Thoracic aorta (tissue), 2 donors: ENCODE measurements at places on chromosomes 2 and 18. TPM values are rescaled to one million over a fixed set of nuclear protein-coding genes. Genes with fewer than 3 reads are reported as not detected.

DNA sequence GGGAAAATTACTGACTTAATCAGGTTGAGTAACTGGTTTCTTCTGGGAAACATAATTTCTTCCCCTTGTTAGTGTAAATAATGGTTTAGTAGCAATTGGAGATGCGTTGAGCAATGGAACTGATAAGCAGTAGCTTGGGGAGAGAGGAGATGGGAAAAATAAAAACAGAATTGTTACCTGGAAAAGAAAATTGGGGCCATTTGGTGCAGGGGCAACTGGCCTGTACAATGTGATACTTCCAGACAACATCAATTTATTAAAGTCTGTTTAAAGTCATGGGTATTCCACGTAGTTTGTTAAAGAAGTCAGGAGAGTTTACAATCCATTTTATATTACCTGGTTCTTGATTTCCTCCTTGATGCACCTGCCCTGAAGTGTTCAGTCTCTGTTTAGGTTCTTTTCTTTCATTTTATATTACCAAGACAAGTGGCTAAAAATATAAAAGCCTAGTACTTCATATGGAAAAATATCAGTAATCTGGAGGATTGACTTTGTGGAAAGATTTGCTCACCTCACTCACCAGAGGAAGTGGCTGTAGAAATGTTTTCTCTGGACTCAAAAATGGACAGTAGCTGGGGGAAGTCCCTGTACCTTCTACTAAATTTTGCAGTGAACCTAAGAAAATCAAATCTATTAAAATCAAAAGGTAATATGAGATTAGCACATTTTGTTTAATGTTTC lies 161.0 kb downstream of the DDX1 start:
- DNase-seq: no peak

GRCh38 chr2:111703759-111704158 lies 180.2 kb downstream of the ANAPC1 start:
- DNase-seq: no peak

- no peak for DNase-seq
Observed at GRCh38 chr2:145075454-145076062, 555.6 kb upstream of the ZEB2 start.

DNA sequence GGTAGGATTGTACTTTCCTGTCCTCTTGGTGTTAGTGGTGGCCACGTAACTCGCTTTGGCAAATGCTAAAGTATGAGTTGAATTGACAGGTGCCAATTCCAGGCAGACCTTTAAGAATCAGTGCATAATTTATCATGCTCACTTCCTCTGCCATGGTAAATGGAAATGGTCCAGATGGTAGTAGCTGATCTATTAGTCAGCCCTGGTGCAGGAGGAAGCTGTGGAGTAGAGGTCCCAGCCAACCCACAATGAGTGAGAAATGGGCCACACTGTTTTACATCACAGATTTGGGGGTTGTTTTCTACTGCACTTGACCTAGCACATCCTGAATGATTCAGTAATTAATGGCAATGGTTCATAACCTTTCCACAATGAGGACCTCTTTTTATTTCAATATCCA lies 104.4 kb downstream of the RGPD3 start:
- no peak for DNase-seq

DNA sequence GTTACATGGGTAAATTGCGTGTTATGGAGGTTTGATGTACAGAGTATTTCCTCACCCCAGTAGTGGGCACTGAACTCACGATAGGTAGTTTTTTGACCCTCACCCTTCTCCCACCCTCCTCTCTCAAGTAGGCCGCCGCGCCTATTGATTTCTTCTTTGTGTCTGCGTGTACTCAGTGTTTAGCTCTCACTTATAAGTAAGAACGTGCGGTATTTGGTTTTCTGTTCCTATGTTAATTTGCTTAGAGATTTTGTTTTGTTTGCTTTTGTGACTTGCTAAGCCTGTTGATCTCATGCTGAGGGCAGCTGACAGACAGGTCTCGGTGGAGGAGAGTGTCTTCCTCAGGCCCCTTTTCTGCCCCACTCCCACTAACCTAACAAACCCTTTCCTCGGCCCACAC lies 36.2 kb downstream of the ACOXL start:
- no peak for DNase-seq

GRCh38 chr18:49562481-49563129 lies 748 bp downstream of the LIPG start:
- no peak for DNase-seq

- no peak for DNase-seq
Observed at GRCh38 chr2:57981083-57981768, 65.4 kb upstream of the VRK2 start.

DNA sequence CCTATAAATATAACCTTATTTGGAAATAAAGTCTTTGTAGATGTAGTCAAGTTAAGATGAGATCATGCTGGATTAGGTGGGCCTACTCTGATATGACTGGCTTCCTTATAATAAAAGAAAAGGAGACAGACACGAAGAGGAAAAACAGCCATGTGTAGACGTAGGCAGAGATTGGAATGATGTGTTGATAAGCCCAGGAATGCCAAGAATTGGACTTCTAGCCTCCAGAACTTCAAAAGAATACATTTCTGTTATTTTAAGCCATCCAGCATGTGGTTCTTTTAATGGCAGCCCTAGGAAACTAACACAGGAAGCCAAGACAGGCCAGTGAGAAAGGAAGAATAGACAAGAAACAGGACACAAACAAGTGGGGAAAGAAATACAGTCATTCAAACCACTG lies 68.6 kb downstream of the NYAP2 start:
- no peak for DNase-seq

DNA sequence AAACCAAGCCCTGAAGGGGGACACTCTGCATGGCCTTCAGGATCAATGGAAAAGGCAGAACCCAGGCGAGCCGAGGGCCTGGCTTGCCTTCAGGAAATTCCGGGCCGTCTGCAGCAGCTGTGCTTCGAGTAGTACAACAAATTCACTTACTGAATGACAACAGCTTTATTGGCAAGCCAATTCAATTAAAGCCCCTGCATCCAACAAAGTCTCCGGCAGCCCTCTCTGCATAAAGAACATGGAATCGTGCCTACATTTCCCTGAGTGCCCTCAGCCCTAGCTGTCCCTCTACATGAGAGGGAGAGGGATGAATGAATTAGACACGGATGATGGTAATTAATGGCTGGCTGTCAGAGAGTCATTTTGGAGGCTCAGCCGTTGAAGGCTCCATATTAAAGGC lies 189.0 kb downstream of the BCL11A start:
- DNase-seq: no peak

DNA sequence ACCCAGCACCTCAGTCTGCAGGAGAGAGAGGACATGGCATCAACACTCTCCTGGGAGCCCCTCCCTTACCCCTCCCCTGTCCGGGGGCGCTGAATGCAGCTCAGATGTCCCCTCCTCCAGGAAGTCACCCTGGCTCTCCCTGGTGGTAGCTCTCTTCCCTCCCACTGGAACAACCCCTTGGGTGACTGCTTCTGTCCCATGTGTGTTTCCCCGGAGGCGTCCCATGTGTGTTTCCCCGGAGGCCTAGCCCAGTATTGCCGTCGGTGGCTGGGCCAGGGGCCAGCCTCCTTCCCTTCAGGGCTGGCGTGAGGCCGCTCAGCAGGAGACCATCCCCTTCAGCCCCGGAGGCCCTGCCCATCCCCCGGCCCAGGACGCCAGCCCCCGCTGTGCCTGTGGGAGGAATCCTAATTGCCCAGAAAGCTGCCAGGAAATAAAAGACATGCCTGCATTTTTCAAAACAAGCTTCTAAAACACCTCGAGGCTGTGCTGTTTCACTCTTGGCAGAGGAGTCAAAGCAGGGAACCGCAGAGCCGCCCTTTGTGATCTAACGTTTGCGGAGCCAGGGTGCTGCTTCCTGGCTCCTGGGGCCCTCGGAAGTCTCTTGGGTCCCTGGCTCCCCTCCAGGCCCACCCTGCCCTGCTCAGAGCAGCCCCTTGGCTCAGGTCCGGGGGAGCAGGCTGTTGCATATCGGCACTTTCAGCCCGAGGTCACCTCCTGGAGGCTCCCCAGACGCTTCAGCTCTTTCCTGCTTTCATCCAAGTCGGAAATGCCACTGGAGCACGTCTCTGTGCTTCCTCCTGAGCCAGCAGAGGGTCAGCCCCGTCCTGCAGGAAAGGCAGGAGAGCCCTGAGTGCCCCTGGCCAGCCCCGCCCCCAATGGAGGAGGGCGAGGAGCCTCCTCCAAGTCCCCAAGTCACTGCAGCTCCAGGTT lies 11.4 kb downstream of the SNED1 start:
- no peak for DNase-seq

GRCh38 chr2:172376505-172377125 lies 50.8 kb upstream of the ITGA6 start:
- DNase-seq: no peak

DNA sequence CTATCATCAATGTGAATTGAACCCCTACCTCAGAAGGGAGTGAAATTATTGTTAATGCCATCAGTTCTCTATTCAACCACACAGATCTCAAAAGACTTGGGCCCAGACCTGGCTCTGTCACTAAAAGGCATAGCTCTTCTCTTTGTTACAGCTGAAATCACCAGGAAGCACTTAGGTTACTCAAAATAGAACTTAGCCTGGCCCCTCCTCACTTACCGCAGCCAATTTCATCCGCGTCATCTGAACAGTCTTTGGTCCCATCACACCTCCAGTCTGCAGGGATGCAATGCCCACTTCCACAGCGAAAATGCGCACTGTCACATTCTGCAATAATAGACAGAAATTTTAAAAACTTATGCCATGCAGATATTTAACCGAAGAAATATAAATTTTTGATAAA lies 41.8 kb downstream of the LRP2 start:
- no peak for DNase-seq

GRCh38 chr2:57180042-57180567 lies 866.5 kb upstream of the VRK2 start:
- DNase-seq: no peak

DNA sequence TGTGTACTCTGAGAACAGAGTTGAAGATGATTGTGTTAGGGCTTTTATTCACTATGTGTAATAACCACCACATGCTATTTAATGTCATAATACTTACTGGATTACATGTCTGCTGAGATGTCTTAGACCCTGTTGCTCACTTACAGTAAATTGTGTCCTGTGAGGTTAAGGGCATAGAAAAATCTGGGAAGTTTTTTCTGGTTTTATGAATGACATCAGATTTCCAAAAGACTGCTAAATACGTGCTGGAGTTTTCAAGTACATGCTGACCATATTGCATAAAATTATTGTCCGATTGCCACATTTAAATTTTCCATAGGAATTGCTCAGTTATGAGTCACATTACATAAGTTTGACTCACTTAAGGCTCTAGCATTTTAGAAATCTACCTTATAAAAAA lies 96.7 kb upstream of the COL5A2 start:
- no peak for DNase-seq

DNA sequence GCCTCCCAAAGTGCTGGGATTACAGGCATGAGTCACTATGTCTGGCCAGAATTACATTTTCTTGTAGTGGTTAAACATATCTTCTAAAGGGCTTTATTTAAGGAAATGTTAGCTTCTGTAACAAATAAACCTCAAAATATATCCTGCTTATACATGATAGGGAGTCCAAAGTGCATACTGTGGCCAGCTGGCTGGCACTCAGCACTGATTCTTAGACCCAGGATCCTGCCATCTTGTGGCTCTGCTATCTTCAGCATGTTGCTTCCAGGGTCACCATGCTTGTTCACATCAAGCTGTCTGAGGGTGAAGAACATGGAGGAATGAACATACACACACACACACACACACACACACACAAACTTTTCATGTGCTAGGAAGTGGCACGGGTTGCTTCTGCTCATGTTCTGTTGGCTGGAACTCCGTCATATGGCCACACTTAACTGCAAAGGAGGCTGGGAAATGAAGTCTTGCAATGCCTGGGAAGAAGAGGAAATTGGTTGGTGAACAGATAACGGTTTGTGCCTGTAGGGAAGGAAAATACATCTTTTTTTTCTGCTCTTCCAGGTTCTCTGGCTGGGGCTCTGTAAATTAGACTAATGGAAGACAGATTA lies 40.0 kb downstream of the NPPC start:
- DNase-seq: no peak

- no peak for DNase-seq
Observed at GRCh38 chr18:67771271-67771670, 254.8 kb upstream of the DSEL start.

SEMA4F gene
- 27.6 TPM for total RNA-seq

CEBPZOS gene
- total RNA-seq: 13.7 TPM

C2orf74 gene
- total RNA-seq: 17.2 TPM

SERPINB5 gene
- total RNA-seq: 0.63 TPM

SIX2 gene
- 13.5 TPM for total RNA-seq

OTX1 gene
- total RNA-seq: not detected

PSMA8 gene
- not detected for total RNA-seq

ALPI gene
- not detected for total RNA-seq

RESP18 gene
- total RNA-seq: not detected

IL1RN gene
- total RNA-seq: 8.6 TPM
